Stimulated activated naive CD8-positive, alpha-beta T cell treated with anti-CD3 and anti-CD28 coated beads, Interleukin-15, amount 100 ng/mL, for 72 hours (primary cell): ENCODE measurements at places on chromosomes 3 and 15.
A peak's percentile ranks its signal among the peaks of the same experiment; 100 is the strongest.

DNA sequence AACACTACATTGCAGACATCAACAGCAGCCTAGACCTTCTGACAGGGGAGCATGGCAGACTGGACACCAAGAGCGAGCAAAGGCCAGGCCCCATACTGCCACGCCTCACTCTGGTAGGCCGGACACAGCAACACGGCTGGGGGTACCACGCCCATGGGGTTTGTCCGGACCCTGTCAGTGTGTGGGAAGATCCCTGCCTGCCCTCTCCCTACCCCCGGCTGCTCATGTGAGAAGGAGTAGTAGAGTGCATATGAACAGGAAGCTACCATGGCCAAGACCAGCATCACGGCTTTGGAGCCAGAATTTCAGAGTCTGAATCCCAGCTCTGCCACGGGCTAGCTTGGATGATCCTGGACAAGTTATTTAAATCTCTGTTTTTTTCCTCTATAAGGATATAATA is 27.9 kb downstream of the ALDH1L1 start:
- DNase-seq: no peak

DNA sequence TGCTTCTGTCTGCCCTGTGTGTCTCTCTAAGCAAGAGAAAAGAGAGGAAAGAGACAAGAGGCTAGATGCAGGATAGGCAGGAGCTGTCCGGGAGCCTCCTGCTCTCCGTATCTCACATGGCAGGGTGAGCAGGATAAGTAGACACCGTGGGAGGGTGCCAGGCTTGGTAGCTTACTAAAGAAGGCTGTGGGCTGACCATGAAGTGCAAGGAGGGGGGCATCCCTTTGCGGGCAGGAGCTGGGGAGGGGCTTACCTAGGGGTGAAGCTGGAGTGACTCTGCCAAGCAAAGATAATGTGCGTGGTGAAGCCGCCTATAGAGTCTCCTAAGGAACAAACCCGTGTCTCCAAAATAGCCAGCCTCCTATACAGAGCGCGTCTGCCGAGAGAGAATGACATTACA is 33.7 kb upstream of the TMC3 start:
- no peak for DNase-seq

DNA sequence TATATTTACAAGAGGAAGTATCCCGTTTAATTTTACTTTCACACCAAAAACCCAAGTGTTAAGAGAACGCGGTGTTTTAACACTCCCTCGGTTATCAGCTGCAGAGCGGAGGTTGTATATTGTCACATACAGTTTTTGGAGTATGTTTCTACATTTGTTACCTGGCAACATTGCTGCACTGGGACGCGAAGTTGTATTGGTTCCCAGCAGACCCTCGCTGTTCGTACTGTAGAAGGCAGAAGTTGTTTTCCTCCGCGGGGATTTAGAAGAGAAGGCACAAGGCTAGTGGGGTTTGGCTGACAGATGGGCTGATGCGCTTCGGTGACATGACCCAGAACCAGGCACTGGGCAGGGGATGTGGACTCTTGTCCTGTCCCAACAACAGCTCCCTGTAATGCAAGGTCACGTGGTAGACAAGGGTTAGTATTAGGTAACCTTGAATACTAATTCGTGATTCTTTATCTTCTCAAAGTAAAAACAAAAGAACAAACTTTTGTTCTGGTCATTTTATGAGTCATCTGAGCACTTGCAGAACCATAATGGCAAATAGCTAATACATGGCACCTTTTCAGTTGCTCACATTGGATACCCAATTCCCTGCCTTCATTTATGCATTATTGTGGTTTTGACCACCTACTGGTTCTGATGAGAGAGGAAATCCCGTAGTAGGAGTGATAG is 230.4 kb upstream of the BHLHE40 start:
- DNase-seq: no peak

GRCh38 chr15:30992249-30992864 is 929 bp upstream of the MTMR10 start:
- no peak for DNase-seq

GRCh38 chr3:149506965-149507364 is 32.5 kb downstream of the TM4SF4 start:
- DNase-seq: no peak

GRCh38 chr3:110518031-110518430 is 553.6 kb upstream of the NECTIN3 start:
- DNase-seq: no peak

GRCh38 chr15:101827257-101827656 is 15.3 kb downstream of the OR4F15 start:
- DNase-seq: no peak

DNA sequence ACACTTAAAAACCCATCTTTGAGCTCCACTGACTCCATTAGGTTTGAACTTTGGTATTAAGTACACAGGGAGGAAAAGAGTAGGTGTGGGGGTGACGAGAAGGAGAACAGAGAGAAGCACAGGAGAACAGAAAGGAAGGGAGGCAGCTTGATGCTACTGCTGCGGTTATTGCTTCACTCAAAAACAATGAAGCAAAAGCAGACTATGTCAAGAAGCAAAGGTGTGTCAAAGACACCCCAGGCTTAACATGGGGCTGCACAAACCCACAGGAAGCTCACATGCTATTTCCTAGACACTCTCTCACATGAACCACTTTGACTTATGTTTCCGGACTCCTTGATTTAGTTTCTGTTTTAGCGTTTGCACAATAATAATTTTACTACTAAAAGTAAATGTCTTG is 961.0 kb upstream of the CFAP20DC start:
- DNase-seq: peak; percentile 42

DNA sequence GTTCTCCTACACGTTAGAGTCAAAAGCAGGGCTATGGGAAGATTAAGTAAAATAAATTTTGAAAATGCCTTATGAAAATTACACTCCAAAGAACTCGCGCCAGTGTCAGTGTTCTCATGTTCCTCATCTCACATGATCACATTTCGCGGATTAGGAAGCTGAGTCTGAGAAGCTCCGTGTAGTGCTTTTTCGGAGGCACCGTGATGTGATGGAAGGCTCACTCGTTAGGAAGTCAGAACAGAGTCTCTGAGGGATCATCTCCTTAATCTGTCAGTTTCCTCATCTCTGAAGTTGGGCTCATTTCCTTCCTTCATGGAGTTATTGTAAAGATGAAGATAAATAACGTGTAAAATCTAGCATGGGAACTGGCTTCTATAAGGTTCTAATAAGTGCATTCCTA is 3.2 kb downstream of the ADIPOQ start:
- DNase-seq: no peak

GRCh38 chr3:133575086-133575485 is 1.6 kb downstream of the CDV3 start:
- no peak for DNase-seq

DNA sequence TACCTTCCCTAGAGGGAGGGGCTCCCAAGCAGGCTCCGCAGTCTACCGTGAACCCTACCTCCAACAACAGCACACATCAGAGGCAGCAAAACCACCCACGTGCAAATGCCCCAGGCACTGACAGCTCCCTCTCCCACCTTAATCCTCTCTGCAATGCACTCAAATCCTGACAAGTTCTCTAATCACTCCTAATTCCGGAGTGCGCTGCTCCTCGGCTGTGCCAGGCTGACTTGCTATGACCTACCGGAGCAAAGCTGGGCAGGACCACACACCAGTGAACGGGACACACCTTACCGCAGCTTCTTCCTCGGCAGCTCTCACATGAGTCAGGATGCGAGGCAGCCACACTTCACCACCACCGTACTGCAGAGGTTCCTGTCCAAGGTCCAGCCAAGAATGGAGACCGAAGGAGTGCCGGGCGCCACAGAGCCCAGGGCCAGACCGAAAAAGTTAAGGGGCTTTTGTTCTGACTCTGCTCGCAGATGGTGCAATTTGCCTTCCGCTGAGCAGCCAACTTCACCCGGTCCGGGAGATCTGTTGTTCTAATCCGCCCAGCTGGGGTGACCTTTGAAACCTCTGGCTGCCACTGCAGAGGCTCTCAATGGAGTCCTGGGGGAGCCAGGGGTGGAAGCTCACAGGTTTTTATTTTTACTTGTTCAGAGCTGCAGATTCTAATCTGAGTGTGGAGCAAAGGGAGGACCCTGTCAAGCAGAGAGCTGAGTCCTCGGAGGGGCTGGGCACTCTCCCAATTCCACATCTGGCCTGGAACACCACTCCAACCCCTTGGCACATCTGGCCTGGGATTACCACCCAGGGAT is 84.4 kb downstream of the MYLK start:
- no peak for DNase-seq
